ENCODE measurements at places on chromosomes 6 and 20.

- DNase-seq, result no peak
Observed at GRCh38 chr20:47982574-47983360, 197.5 kb upstream of the SULF2 start.

GRCh38 chr20:53074811-53075314 is 102.7 kb downstream of the TSHZ2 start:
- DNase-seq, result peak; percentile 45

DNA sequence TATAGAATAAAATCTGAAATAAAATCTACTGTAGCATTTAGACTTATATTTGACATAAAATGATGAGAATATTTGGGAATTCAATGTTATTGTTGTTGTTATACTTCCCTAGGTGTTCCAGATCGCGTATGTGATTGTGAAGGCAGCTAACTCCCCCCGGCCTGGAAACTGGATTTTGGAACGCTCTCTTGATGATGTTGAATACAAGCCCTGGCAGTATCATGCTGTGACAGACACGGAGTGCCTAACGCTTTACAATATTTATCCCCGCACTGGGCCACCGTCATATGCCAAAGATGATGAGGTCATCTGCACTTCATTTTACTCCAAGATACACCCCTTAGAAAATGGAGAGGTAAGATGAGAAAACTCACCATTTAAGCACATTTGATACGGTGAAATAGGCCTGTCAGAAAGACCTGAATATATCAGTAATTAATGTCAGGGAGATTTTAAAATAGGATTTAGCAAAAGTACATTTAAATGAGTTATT is 215.2 kb downstream of the LAMA2 start:
- no peak for DNase-seq

GRCh38 chr6:111843347-111844147 is 29.7 kb downstream of the FYN start:
- no peak for DNase-seq

- DNase-seq, result no peak
Observed at GRCh38 chr20:22404419-22405170, 179.8 kb downstream of the FOXA2 start.

DNA sequence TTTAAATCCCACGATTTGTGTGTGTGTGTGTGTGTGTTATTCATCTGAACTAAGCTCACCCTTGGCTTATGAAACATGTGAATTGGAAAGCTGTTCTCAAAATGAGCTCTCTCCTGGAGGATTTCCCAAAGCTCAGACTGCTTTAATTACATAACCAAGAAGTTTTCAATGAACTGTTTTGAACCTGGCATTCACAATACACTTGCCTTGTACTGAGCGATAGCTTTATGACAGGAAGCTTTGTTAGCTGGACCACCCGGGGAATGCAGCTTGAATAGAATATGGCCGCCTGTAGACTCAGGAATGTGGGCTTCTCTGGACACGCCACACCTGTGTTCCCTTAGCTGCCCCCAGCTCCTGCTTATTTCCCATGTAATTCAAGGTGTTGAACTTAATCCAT is 71.4 kb upstream of the PREP start:
- no peak for DNase-seq

DNA sequence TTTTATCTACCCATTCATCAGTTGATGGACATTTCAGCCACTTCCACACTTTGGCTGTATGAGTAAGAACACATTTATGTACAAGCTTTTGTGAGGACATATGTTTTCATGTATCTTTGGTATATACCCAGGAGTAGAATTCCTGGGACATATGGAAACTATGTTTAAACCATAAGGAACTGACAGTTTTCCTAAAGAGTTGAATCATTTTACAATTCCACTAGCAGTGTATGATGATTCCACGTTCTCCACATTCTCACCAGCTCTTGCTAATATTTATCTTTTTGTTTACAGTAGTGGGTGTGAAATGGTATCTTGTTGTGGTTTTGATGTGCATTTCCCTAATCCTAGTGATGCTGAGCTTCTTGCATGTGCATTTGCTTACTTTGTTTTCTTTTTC is 338.1 kb downstream of the PLCB1 start:
- DNase-seq, result no peak

GRCh38 chr6:48073976-48074767 is 36.8 kb downstream of the PTCHD4 start:
- DNase-seq, result no peak

- DNase-seq, result no peak
Observed at GRCh38 chr20:9036593-9036992, 32.3 kb upstream of the PLCB4 start.

DNA sequence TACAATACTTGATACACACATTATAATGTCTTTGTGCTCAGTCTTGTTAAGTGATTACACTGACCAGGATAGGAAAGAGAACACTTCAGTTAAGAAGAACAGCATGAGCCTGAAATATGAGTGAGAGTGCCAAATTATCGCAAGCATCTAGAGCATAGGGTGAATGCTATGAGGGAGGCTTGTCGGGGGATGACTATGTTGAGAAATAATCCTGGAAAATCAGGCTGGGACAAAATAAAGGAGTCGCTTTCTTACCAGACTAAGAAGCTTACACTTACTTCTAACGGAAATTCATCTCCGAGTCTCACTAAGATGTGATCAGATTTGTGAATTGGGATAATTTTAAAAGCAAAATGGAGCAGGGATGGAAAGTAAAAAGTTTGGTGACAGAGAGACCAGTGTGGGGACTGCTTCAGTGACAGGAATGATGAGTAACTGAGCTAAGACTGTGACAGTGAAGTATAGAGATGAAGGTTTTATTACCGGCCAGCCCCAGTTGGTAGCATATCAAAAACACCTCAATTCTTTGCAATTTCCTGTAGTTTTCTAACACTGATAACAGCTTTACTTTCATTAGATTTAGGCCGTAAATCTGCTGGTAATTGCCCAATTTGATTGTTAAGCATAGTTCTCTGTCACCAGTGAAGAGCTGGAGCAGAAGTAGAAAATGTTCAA is 48.4 kb upstream of the DEFB112 start:
- DNase-seq, result no peak

DNA sequence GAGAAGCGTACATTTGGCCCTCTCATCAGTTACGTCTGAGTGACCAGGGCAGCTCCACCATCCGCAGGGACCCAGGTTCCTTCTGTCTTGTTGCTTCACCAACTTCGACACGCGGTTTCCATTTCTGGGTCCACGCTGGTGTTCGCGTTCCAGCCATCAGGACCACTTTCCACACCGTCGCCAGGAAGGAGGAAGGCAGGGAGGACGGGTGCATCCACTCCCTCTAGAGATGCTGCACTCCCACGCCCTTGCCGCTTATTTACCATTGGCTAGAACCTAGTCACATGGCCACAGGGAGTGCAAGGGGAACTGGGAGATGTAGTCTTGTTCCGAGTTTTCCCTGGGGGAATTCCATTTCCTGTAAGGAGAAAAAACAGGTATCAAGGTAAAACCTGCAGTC is 33.2 kb upstream of the SNX9 start:
- DNase-seq, result no peak

- no peak for DNase-seq
Observed at GRCh38 chr6:141726248-141726647, 406.5 kb upstream of the GJE1 start.

- no peak for DNase-seq
Observed at GRCh38 chr6:37513576-37513975, 13.9 kb upstream of the CCDC167 start.

GRCh38 chr6:22106961-22107360 is 189.9 kb downstream of the PRL start:
- no peak for DNase-seq

GRCh38 chr6:87840324-87840723 is 138.3 kb upstream of the AKIRIN2 start:
- DNase-seq, result no peak

DNA sequence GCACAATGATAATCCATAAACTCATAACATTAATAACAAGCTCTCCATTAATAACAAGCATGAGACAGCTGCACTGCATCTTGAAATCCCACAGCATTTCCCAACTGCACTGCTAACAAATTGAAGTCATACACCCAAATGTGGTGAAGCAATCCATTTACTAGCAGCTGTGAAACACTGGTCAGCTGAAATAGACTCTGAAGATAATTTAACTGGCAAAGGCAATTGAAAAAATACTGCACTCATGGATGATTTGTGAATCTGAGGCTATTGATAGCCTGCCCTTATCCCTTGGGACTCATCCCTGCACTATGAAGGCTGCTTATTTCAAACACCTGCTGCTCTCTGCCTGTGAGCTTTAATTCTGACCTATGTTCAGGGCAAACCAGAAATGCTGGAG is 49.1 kb upstream of the PLCB1 start:
- no peak for DNase-seq

- no peak for DNase-seq
Observed at GRCh38 chr6:87879132-87879861, 168.3 kb upstream of the SPACA1 start.

DNA sequence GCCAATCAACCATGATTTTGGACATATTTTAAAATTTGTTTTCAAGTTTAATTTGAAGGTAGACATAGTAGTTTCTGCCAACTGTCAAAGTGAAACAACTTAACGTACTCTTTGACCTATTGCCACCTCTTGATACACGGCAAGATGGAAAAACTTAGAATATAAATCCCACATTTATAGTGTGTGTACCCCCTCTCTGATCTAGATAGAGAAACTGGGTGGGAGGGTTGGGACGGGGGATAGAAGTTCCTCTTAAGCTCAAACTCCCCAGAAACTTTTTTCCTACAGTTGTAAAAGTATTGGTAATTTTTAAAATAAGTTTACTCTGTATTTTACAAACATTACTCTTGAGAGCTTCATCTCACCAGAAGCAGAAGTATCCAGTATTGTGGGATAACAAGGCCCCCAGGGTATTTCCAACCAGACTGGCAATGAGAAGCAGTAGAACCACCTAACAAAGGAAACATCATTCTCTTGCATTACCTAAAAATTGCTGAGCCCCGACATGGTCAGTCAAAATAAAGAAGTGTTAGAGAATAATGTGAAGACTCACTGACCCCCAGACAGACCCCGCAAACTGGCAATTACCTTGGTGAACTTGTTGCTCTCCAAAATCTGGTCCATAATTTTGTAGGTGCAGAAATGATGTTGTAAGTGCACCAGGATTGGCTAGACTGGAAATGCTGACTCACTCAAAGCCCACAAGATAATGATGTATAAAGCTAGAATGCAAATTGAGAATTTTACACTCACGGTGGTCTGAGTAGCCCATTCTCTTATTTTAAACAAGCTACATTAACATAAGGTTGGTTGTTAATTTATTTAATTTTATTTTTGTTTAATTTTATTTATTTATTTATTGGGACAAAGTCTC is 74.7 kb upstream of the TNFAIP3 start:
- no peak for DNase-seq

DNA sequence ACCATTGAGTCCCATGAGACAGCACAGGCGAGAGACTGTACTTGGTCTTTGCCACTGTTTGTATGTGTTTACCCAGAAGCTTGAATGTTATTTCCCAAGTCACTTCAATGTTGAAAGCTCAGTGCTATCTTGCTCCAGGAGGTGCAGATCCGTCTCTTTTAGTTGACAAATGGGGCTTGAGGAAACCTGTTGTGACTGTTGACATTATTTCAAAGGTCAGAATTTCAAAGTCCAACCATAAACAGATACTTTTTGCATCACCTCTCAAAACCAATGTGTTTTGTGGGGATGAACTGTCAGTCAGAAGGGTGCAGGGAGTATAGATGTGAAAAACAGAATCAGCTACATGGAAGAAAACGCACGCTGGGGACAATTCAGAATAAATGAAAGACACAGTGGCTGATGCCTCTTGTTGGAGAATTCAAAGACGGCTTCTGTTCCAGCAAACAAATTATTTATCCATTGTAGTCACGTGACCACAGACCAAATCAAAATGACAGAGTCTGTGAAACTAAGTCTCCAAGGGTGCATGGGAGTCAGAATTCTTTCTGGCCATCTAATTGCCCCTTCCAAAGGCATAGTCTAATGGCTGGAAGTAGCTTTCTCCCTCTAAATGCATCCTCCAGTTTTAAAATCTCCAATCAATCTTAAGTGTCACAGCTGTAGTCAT is 83.7 kb downstream of the MYLK4 start:
- no peak for DNase-seq

- no peak for DNase-seq
Observed at GRCh38 chr20:15487682-15488081, 1085.6 kb downstream of the KIF16B start.

- no peak for DNase-seq
Observed at GRCh38 chr20:33419140-33419974, 18.0 kb upstream of the CDK5RAP1 start.

DNA sequence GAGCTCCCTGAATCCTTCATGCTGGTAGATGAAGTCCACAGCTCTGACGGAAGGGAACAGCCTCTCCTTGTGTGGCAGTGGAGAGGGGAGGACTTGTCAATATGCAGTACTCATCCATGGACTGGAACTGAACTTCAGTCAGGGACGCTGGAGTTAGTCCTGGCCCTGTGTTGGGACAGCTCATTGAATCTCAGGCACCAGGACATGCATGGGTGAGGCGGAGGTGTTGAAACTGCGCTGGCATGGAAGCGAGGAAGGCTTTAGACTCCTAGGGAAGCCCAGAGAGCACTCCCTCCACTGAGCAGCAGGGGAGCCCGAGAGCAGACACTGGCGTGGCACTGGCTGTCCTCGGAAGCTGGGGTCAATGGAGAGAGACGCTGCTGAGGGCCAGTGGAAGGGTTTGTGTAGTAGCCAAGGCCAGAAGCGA is 161.3 kb upstream of the GGTLC1 start:
- DNase-seq, result no peak

DNA sequence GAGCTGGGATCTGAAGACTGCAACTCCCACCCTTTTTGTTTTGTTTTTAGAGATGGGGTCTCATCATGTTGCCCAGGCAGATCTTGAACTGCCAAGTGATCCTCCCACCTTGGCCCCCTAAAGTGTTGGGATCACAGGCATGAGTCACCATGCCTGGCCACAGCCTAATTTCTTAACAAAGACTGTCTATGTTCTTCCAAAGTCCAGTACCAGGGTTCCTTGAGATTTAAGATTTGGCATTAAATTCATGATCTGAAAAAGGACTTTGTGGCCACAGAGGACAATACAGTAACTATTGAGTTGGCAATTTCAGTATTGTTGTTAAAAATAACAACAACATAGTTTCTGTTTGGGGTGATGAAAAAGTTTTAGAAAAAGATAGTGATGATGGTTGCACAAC is 28.7 kb upstream of the BEND3 start:
- no peak for DNase-seq

GRCh38 chr20:41989935-41990635 is 371.9 kb upstream of the CHD6 start:
- DNase-seq, result no peak

GRCh38 chr6:26392932-26393636 is 9.0 kb upstream of the BTN3A1 start:
- DNase-seq, result no peak

- no peak for DNase-seq
Observed at GRCh38 chr6:163019926-163020325, 292.2 kb downstream of the PACRG start.

DNA sequence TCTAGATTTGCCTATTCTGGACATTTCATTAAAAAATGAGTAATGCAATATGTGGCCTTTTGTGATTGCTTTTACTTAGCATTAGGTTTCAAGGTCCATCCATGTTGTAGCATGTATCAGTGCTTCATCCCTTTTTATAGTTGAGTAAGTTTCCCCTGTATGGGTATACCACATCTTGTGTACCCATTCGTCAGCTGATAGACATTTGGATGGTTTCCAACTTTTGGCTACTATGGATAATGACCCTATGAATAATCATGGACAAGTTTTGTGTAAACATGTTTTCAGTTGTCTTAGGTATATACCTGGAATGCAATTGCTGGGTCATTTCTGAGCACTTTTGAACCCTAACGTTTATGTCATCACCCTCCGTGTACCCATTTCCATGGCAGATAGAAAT is 15.4 kb downstream of the METTL24 start:
- DNase-seq, result peak; percentile 10

Measured in epithelial cell of prostate (primary cell).